ENCODE measurements at places on chromosomes 4 and X.

- no peak for DNase-seq
Measured at GRCh38 chrX:97995834-97996233, 1112.1 kb downstream of the RPA4 start.

DNA sequence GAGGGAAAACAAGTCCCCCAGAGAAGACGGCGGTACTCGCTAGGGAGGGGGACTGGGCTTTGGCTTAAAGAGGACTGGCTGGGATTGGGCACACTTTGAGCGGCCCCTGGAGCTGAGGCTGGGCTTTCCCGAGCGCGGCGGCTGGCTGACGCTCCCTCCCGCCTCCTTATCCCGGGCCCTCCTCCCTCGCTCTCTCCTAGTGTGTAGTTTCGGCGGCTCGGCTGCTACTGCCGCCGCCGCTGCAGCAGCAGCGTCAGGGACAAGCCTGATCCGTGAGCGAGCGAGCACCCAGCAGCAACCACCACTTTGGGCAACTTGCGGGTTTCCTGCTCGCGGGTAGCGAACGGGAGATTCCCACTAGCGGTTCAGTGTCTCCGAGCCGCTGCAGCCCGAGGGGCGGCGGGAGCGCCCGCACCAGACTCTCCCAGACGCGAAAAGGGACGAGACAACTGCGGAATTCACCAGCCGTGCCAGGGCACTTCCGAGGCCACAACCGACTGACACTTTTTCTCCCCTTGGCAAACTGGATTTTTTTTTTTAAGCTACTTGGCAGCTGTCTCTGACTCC lies 632 bp upstream of the PCDH7 start:
- DNase-seq = no peak

GRCh38 chr4:163988865-163989264 lies 494.4 kb downstream of the TMA16 start:
- DNase-seq = no peak

DNA sequence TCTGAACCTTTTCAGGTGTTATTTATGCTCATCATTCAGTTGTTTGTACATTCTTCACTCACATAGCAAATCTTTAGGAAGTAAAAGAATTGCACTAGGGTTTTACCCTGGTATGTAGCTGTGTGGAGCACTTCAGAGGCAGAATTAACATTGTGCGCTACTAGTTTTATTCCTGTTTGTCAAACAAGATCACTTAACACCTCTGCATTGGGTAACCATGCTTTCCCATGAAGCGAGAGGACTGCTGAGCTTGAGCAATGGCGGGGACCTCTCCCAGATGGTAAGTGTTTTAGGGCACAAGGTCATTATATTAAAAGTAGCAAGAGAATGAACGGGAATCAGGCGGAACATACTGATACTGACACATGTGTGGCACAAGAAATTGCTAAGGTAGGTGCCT lies 59.2 kb downstream of the SHROOM3 start:
- DNase-seq = no peak

GRCh38 chr4:43716721-43717395 lies 731.8 kb downstream of the KCTD8 start:
- DNase-seq = no peak

- DNase-seq = peak; percentile 10
Measured at GRCh38 chr4:147981305-147981704, 249.4 kb downstream of the ARHGAP10 start.

DNA sequence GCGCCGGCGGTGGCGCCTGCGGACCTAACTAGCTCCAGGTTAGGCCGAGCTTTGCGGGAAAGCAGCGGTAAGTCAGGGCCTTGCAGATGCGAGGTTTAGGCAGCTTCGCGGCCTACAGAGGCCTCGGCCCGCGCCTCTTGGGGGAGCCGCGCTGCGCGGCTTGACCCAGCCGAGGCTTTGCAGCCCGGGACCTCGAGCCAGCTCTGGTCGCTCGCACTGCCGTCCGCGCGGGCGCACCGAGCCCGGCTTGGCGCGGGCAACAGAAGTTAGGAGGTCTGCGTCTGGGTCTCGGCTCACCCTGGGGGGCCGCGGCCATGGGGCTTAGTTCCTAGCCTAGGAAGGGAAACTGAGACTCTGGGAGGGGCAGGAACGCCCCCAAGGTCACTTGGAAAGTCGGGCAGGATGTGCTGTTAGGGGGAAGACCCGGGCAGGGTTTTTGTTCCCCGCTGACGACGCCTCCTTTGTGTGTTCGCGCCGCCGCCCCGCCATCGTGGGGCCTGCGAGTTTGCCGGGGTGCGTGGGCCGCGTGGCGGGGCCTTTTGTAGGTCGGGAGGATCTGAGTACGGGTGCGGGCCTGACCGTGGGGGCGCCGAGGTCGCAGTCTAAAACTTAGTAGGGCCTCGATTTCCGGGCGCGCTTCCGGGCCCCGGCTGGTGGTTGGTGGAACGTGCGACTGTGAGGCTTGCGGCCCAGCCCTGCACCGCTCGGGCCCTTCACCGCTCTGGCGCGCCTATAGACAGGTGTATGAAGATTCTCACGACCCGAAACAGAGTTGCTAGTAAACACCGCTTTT lies 482 bp downstream of the RNF4 start:
- no peak for DNase-seq

- no peak for DNase-seq
Measured at GRCh38 chr4:181698221-181698620, 545.0 kb upstream of the TENM3 start.

DNA sequence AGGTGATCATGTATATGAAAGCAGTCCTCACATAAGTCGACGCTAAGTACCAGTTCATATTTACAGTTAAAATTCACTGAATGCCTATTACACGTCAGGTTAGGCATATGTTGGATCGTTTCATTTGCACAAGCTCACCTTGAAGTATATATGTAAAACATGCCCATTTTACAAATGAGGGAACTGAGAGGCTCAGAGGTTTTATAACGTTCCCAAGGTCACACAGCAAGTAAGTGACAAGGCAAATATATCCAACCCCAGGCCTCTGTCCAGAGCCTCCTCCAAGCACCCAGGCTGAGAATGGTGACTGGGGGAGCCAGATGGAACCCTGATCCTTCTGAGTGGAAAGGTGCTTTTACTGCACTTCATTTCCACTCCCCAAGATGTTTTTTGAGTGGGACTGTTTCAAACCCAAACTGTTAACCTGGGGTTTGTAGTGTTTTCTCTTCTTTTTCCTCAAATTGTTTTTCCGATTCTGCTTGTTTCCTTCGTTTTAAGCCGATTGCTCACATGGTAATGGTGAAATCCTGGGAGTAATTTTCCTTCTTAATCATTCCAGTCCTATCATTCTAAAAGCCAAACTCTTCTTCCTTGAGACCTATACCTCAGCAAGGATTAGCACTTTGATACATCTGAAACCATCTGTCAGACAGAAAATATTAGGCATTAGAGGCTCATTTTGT lies 791 bp downstream of the SMIM20 start:
- DNase-seq = no peak

GRCh38 chrX:68556036-68556435 lies 57.2 kb downstream of the YIPF6 start:
- no peak for DNase-seq

- no peak for DNase-seq
Measured at GRCh38 chr4:23320931-23321587, 568.8 kb downstream of the PPARGC1A start.

DNA sequence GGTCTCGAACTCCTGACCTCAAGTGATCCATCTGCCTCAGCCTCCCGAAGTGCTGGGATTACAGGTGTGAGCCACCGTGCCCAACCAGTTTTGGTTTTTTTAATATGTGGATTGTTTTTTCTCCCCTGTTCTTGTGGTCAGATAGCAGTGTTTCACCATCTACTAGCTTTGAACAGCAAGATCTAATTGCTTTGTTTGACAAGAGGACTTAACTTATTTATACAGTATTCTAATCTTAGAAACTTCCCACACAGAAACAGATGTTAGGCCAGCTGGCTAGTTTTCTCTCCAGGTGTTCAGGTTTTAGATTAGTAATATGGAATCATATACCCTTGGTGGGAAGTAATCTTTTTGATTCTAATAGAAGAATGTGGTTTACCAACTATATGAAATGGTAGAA lies 12.9 kb downstream of the ING2 start:
- no peak for DNase-seq

GRCh38 chr4:37441231-37442061 lies 196.9 kb downstream of the NWD2 start:
- no peak for DNase-seq

- no peak for DNase-seq
Measured at GRCh38 chr4:150939530-150939929, 75.6 kb downstream of the LRBA start.

GRCh38 chr4:40924096-40924792 lies 174.5 kb downstream of the NSUN7 start:
- no peak for DNase-seq

GRCh38 chr4:51845711-51846110 lies 2.8 kb downstream of the DCUN1D4 start:
- DNase-seq = no peak

GRCh38 chrX:107384397-107385105 lies 64.9 kb upstream of the FRMPD3 start:
- DNase-seq = no peak

DNA sequence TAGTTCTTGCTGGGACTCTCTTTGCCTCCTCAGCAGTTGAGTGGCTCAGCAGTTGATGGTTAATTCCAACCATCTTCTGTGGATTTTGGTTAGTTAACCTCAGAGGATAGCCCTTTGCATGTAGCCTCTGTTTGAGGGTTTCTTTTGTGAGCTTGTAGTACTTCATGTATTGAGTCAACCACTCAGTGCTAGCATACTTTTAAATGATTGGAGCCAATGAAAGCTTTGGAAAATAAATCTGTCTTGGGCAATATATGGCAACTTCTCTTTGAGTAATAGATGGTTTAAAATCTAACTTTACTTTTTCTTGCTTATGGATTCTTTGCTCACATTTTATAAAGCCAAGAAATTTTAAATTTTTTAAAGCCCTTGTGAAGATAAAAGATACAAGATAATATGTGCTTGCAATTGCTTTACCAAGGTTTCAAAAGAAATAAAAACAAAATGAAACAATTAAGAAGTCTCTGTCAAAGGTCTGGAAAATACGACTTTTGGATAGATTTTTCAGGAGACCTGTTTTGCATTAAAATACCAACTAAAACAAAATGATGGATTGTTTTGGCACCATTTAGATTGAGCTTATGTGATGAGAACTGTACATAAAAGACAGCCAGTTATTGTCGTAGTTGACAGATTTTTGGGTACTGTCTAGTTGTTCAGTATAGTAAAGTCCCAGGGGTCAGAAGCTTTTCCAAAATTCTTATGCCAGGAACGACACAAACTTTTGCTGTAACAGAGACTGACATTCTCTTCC lies 181.9 kb downstream of the SPRY1 start:
- no peak for DNase-seq

GRCh38 chrX:48786341-48786800 lies at the start of gene GATA1:
Gene GATA1 (plus strand): TSS chrX:48786590. CDS start chrX:48791110, 4,520 bp downstream.
- DNase-seq = no peak

GRCh38 chrX:109635146-109635545 lies 10.2 kb upstream of the KCNE5 start:
- no peak for DNase-seq

GRCh38 chrX:19462231-19462630 lies 53.1 kb downstream of the MAP3K15 start:
- DNase-seq = no peak

All from AG09309 (cell line).